ENCODE measurements at places on chromosomes 12 and 14. TPM values are rescaled to one million over a fixed set of nuclear protein-coding genes. Genes with fewer than 3 reads are reported as not detected.

Gene CEBPE
- total RNA-seq: not detected

Gene EMP1
- 55.9 TPM for total RNA-seq

Gene BCL2L2
- 24.9 TPM for total RNA-seq

Gene MMP19
- total RNA-seq: 0.66 TPM

Gene SUOX
- total RNA-seq: 28.1 TPM

Gene CLEC9A
- total RNA-seq: not detected

Gene GPD1
- 763 TPM for total RNA-seq

Gene POU6F1
- total RNA-seq: 8.1 TPM

Gene GRIN2B
- not detected for total RNA-seq

Gene NELL2
- total RNA-seq: not detected

Gene SAMD15
- total RNA-seq: not detected

Gene REM2
- total RNA-seq: 1.1 TPM

Gene TC2N
- total RNA-seq: 11.9 TPM

Gene TMEM63C
- total RNA-seq: not detected

Gene NRXN3
- total RNA-seq: 0.16 TPM

Gene OR4E2
- not detected for total RNA-seq

Gene GSC
- 1.1 TPM for total RNA-seq

Gene SMCO2
- not detected for total RNA-seq

Gene CCDC196
- total RNA-seq: not detected

Gene AEBP2
- 10.9 TPM for total RNA-seq

Gene RNASE3
- total RNA-seq: not detected

Gene VWF
- 78.8 TPM for total RNA-seq

Gene FAM161B
- 7.7 TPM for total RNA-seq

Gene TAS2R14
- not detected for total RNA-seq

Gene FLVCR2
- total RNA-seq: 5.1 TPM

Gene NUMB
- total RNA-seq: 29.8 TPM

Gene FAM90A1
- total RNA-seq: not detected

Gene TAS2R50
- total RNA-seq: not detected

Gene RAB15
- total RNA-seq: 0.53 TPM

Gene HOXC13
- total RNA-seq: 0.10 TPM

Gene ERP27
- not detected for total RNA-seq

Gene RCOR1
- 10.0 TPM for total RNA-seq

Gene RPS6KA5
- 8.7 TPM for total RNA-seq

Gene DEPDC4
- not detected for total RNA-seq

Gene CD69
- 0.41 TPM for total RNA-seq

Gene CCDC175
- total RNA-seq: not detected

Gene POTEM
- total RNA-seq: not detected
